ENCODE measurements at places on chromosomes 5 and 9.

DNA sequence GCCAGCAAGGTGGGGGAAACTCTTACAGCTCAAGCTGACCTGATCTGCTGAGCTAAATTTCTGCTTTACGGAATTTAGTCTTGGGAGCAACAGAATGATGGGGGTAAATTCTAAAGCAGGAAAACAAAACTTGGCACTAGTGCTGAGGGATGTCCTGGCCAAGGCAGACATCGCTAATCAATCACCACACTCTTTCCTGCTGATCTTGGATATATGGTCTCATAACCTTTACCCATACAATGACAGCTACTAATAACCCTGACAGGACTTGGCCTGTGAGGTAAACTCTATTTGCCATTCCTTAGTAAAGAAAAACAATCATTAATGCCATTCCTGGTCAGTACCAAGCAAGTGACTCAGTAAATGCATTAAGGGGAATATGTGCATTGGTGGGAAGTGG, 51.5 kb downstream of the PPARGC1B start:
- no peak for DNase-seq

DNA sequence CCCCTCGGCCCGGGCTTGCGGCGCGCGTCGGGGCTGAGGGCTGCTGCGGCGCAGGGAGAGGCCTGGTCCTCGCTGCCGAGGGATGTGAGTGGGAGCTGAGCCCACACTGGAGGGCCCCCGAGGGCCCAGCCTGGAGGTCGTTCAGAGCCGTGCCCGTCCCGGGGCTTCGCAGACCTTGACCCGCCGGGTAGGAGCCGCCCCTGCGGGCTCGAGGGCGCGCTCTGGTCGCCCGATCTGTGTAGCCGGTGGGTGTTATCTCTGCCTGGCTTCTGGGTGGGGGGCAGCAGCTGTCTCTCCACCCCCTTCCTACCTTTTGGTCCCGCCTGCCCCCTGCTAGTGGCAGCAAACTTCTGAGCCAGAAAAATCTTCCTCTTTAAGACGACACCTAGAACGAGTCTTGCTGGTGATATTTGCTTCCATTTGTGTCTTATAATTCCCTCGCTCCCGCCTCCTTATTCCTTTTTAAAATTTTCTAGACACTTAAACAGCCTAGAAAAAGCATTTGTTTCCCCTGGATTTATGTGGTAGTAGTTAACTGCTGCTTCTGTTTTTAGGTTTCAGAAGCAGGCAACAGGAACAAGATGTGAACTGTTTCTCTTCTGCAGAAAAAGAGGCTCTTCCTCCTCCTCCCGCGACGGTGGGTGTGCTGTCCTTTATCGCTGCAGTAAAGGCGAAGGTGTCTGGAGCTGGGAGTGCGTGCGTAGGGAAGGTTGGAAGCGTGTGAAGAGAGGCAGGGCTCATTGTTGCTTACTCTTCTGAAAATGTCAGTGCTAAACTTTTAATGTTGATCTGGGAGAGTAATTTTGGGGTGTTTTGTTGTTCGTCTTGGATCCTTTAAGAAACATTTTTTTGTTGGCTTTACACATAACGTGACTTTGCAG, 554 bp downstream of the JAK2 start:
- DNase-seq, result peak; percentile 52

GRCh38 chr5:78659714-78660113, 11.1 kb upstream of the LHFPL2 start:
- no peak for DNase-seq

- no peak for DNase-seq
Observed at GRCh38 chr9:19186232-19186631, 44.3 kb upstream of the DENND4C start.

DNA sequence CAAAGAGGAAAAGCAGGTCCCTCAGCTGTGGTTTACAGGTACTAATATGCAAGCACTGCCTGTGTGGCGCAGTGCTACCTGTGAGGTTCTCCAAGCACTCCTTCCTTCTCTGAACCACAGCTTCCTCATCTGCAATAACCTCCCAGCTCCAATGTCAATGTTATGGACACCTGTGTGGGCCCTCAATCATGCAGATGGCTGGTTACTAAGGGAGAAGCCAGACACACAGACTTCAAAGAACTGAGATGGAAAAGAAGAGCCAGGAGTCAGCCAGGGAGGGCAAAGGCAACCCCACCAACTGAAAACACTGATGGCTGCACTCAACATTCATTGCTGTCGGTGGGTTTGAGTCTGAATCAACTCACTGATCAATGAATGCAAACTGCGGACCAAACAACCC, 77.7 kb downstream of the NR6A1 start:
- DNase-seq, result no peak

DNA sequence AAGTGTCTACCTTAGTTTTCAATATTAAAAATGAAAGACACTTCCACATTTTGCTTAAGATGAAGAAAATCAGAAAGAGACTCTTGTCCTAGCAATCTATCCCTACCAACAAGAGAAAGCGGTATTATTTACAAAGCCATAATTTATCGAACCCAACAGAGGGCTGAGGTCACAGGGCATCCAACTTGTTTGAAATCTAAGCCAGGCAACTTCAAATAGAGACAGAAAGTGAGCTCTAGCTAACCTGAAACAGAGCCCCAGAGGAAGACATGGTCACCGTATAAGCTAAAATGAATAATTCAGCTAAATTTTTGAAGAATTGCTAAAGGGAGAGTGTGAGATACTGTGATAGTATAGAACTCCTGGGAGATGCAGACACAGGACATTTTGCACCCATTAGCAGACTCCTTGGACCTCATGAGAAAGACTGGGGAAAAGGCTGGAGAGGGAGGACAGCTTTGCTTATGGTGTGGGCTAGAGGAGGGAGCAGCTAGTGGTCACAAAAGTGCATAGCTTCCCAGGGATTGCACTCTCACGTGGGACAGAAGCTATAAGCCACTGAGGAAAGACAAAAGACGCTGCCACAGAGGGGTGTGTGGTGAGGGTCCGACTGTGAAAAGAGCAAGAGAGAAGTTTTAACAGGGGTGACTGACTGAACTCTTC, 624.2 kb upstream of the GRIN3A start:
- no peak for DNase-seq

- no peak for DNase-seq
Observed at GRCh38 chr5:405421-405820, 37.6 kb upstream of the EXOC3 start.

DNA sequence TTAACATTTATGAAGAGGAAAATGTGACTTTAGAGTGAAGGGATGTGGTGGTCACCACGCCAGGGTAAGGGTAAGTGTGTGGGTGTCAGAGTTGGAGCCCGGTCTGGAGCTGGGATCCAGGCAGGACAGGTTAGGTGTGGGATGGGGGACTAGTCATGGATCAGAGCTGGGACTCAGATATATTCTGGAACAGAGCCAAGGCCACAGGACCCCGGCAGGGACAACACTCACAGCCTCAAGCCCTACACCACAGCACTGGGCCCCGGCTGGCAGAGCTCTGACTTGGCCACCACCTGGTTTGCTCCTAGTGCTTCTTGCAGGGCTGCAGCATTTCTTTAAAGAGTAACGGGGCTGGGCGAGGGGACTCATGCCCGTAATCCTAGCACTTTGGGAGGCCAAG, 47.4 kb downstream of the C5orf15 start:
- DNase-seq, result no peak

DNA sequence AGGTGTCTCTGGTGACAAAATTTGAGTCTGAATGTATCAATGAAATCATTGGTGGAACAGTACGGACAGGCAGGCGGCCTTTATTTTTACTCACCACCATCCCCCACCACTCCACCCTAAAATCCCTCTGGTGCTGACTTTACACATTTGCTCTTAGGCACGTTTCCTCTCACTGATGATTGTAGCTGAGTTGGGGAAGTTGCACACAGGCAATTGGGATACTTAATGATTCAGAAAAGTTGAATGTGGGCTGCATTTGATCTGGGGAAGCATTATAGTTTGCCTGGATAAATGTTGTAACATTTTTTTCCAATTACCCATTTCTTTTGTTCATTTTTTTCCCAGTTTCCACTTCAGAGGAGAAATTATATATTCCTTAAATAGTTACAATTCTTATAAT, 658.4 kb downstream of the TLR4 start:
- DNase-seq, result no peak

DNA sequence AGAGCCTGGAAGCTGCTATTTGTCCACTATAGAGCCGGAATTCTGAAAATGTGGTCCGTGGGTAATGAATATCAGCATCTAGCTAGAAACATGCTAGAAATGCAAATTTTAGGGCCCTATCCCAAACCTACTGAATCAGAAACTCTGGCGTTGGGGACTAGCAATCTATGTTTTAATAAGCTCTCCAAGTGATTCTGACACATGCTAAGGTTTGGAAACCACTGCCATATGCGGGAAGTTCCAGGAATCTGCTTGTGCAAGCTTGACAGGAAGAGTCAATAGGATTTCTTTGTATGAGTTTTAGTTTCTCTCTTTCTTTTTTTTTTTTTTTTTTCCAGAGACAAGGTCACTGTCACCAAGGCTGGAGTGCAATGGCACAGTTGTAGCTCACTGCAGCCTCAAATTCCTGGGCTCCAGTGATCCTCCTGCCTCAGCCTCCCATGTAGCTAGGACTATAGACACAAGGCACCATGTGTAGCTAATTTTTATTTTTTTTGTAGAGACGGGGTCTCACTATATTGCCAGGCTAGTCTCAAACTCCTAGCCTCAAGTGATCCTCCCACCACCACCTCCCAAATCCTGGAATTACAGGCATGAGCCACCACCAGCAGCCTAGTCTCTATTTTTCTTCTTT, 26.4 kb upstream of the CARNMT1 start:
- no peak for DNase-seq

GRCh38 chr9:93860694-93861658, 94.2 kb downstream of the BARX1 start:
- peak; percentile 50 for DNase-seq

DNA sequence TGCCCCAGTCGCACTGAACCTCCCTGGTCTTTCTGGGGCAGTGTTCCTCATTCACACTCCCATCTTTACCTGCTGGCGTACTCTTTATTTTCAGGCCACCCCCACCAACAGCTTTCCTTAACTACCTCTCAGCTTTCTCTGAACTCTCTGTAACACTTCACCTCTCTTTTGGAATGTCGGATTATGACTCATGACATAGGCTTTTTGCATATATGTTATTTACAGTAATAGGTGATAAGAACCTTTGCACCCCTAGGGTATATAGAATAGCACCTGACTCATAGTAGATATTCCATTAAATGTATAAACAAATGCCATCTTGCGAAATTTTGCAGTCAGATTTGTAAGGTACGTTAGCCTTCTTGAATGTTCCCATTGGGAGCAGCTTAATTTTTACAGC, 52.9 kb upstream of the MIER3 start:
- DNase-seq, result no peak

- DNase-seq, result no peak
Observed at GRCh38 chr9:109887079-109887478, 107.1 kb downstream of the PALM2AKAP2 start.

DNA sequence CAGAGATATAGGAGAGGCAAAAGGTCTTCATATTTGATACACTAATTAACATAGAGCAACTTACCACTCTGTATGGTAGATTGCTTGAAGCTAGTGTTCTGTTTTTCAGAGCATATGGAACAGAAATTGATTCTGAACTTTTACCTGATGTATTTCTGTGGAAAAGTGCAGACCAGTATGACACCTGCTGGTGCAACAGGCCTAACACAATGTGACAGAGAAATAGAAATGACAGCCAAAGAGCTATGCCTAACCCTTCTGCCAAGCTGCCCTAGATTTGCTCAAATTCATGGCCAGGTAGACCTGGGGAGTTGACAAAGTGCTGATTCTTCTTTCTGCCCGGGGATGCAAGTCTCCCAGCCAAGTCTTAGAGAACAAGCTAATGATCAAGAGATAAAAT, 65.4 kb upstream of the RNF180 start:
- DNase-seq, result no peak

DNA sequence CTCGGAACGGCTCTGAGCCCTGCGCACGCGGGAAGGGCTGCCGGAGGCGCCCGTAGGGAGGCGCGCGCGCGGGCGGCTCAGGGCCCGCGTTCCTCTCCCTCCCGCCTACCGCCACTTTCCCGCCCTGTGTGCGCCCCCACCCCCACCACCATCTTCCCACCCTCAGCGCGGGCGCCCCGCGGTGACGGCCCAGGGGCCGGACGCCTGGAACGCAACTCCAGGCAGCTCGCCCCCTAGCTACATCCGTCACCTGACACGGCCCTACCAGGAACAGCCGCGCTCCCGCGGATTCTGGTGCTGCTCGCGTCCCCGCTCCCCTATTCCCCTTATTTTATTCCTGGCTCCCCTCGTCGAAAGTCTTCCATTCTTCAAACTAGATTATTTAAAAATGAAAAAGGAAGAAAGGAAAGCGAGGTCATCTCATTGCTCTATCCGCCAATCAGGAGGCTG, at the start of gene CDKN2B-AS1:
CDKN2B-AS1 (plus strand) TSS at position 236 of the 450 bp plus-strand sequence.
- peak; percentile 68 for DNase-seq

DNA sequence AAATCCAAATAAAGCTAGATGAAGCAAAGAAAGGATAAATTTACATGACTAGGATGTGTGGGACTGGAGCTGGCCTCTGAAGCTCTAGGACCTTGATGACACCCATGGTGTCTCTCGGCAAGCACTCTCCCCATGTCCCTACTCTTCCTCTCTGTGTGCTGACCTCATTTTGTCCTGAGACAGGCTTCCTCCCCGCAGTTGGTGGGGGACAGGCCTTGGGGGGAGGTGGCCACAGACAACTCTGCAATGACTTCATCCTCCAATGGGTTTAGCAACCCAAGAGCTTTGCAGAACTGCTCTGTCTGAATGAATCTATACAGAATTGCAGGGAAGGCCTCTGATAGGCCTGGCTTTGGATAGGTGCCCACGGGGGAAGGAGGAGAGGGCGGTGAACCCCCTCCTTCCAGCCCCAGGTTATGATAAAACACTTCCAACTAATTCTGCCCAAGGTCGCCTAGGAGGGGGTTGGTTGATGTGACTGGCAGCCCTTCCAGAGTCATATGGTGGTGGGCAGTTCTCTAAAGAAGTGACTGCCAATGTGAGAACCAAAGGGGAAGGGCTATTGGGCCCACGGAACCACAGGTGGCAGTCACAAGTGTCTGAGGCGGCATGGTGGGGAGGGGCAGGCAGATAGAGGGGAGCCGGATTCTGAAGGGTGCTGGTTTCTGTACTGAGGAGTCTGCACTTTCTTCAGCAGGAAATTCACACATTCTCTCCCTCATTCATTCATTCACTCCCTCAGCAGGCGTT, 6.0 kb downstream of the SLC6A7 start:
- no peak for DNase-seq

GRCh38 chr9:5554254-5554653, 43.9 kb downstream of the PDCD1LG2 start:
- no peak for DNase-seq

All from spinal cord (tissue), 10 donors.